Activated CD8-positive, alpha-beta memory T cell treated with anti-CD3 and anti-CD28 coated beads for 48 hours (primary cell): ENCODE measurements at places on chromosomes 1 and 21.
A peak's percentile ranks its signal among the peaks of the same experiment; 100 is the strongest.

DNA sequence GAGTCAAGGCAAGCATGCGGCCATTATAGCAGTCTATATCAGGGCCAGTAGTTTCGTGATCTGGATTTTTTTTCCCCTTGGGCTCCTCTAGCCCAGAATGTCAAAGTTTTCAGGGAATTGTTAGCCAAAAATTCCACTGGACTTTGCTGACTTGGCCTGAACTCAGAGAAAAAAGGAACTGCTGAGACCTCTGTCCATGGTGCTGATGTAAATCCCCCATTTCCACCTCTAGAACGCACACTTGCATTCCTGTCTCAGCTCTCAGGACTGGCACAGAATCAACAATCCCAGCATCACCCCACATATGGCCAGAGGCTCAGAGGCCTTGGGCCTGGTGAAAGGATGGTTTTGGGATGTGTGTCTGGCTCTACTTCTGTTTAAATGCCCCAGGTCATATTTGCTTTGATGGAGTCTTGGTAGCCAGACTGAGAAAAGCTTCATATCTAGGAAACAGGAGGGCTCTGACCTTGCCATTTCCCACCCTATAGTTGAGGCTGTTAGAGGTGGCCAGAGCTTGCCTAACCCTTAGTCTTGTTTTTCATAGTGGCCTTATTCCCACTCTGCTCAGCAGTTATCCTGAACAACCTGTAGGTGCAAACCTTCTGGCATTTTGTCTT is 16.9 kb upstream of the EFCAB14 start:
- DNase-seq: no peak

- DNase-seq: no peak
Measured at GRCh38 chr1:36108314-36108713, 16.7 kb downstream of the COL8A2 start.

DNA sequence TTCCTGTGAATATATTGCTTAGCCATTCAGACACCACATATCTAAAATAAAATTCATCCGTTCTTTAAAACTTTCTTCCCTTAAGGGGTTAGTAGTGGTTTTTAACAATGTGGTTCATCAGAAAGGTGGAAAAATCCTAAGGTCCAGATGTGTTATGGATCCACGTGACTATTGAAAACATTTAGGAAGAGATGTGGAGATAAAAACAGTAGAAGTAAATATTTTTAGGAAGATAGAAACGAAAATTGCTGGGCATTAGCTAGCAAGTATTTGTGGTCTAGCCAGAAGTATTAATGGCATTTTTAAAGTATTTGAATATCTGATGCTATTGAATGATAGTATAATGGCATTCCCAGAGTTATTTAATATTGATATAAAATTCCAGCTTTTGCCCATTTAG is 180.8 kb downstream of the LTN1 start:
- no peak for DNase-seq

DNA sequence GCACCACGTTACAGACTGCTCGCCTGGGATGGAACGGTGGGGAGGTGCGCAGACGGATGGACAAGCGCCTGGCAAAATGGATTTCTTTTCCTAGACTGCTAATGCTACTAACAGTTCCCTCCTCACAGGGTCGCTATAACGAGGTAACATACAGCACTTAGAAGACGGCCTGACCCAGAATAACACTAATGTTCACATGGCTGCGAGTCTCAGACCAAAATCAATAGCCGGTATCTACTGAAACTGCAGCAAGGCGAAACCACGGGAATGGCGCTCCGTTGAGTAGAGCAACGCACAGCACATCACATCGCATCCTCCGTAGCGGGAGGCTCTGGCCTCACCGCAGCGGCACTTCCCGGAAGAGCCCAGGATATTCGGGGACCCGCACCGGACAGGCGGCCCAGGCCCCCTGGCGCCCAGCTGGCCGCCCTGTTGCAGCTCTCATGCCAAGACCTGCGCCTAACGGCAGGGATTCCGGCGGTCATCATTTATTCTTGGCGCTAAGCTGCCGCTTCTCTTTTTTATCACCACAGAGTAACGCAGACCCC is 46.6 kb downstream of the VPS26C start:
- DNase-seq: peak; percentile 17

GRCh38 chr1:193356249-193356648 is 169.8 kb upstream of the B3GALT2 start:
- DNase-seq: no peak
